Activated T-cell treated with anti-CD3 and anti-CD28 coated beads for 1 hour (primary cell): ENCODE measurements at places on chromosomes 11 and 22.

DNA sequence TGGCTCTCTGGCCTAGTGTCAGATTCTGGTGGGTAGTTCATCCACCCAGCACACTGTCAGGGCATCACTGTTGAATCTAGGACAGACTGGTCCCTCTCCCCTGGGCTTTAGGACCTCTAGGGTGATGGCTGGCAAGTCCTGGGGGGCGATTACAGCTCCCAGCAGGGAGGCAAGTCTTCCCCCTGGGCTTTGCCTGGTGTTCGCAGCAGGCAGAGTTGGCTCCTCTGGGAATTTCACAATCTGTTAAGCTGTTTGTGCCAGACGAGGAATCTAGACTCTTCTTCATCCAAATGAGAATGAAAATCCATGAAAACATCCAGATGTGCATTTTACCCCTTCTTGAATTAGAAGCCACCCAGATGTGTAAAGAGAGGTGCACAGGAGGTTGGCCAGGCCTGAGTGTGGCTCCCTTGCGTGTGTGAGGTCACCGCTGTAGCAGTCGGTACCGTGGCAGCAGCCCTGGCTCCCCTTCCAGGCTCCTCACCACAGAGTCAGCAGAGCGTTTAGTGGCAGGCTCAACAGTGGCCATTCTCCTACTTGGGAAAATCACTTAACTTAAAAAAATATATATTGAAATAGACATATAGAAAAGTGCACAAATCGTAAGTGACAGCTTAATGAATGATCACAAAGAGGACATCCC is 99.9 kb upstream of the TBCEL start:
- no peak for DNase-seq

GRCh38 chr11:1200611-1201191 is 22.2 kb upstream of the MUC5B start:
- DNase-seq, result no peak

GRCh38 chr11:76156971-76157427 is 49.3 kb downstream of the WNT11 start:
- no peak for DNase-seq

DNA sequence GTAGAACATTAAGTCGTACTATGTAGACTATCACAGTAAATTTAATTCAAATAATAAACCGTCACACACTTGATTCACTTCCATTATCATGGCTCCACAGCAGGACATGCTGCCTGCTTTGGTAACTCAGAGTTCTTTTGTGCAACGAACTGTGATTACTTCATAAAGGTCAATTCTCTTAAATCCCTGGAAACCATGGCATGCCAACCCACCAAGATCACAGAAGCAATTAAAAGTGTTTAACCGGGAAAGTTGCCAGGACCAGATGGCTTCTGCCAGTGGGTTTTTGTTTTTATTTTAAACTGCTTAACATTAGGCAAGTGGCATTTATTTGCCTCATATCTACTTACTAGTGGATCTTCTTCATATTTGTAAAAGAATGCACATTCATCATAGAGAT is 1162.1 kb downstream of the DLG2 start:
- DNase-seq, result no peak

GRCh38 chr11:44007481-44008087 is 40.2 kb upstream of the ACCSL start:
- no peak for DNase-seq

- DNase-seq, result no peak
Measured at GRCh38 chr11:7062534-7062933, 26.3 kb upstream of the RBMXL2 start.

DNA sequence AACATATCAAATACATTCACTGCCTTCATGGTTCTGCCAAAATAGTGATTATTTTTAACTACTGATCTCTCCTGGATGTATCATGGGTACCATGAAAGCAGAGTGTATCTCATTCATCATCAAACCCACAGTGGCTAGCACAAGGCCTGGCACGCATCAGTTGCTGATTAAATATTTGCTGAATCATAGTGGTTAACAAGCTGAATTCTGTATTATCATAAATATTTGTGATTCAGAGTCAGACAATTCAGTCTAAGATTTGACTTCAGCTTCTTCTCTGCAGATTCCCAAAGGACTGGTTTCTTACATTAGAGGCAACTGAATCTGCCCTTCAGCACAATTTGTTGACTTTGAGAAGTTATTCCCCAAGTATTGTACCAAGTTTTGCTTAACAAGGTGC is 715.8 kb upstream of the LRRC4C start:
- no peak for DNase-seq

GRCh38 chr11:67418476-67419281 is 3.2 kb downstream of the CARNS1 start:
- no peak for DNase-seq

DNA sequence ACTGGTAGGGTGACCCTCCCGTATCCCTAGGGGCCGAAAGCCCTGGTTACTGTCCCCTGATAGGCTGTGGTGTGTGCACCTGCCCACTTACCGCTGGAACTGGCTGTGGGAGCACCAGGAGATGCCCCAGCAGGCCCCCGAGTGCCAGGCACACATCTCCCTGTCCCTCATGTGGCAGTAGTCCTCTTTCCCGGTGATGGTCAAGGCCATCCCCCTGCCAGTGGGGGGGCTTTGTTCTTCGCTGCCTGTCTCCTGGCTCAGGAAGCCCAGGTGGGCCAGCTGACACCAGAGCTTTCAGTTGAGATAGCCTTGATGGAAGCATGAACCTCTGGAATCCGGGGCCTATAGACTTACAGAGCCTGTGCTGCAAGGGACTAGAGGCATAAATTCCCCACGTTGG is 100.5 kb downstream of the MPPED1 start:
- DNase-seq, result no peak

DNA sequence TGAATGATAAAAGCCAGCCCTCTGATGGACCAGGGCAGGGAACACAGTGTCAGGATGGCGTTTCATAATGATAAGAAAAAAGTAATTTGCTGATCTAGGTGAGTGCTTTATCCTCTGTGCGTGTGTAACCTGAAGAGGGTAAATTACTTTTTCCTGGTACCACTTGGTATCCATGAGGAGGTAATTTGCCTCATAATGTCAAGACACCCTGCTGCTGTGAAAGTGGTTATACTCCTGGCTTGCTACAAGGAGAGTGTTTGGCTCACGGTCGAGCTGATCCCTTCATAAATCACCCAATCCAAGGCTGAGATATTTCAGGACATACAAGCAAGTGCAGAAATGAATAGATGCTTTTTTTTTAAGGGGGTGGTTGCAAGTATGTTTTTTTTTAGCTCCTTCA is 207.2 kb upstream of the PGR start:
- DNase-seq, result no peak

DNA sequence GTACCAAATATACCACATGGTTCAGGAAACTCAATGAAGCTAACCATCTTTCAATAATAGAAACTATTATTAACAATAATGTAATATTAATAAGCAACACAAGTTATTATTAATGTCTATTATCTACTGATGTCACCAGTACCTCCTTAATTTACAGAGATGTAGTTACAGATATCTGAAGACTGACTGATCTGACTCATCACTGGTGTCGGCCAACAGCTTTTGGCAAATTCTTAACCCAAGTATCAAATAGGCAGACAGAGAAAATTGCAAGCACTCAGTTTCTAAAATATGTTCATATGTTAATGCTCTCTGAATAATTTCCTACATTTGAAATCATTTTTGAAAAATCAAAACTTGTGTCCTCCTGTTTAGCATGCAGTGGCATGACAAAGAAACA is 100.4 kb upstream of the DDI1 start:
- no peak for DNase-seq

DNA sequence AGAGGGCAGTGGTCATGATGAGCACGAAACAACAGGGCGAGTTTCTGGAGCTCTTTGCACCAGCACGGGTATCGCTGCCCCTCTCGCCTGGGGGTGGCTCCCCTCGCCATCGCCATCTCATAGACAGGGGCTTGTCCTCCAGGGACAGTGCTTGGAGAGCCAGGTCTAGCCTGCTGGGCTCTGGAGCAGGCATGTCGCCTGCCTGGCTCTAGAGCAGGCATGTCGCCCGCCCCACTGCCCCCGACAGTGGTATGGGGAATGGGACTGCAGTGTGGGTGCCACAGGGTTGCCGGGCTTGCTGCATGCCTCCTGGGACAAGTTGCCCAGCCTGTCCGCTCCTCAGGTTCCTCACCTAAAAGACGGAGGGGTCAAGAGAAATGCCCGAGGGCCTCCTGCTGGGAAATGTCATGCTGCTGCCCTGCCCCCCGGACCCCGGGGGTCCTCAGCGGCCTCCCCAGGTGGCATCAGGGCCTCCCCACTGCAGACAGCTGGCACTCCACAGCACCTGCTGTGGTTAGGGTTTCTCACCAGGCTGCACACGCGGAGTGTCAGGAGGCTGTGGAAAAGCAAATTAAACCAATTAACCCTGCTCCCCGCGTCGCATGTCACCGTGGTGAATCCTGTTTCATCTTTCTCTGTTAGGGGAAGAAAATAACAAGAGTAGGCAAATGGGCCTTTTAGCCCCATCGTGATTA is 403.0 kb downstream of the TBC1D22A start:
- DNase-seq, result no peak

GRCh38 chr22:50308597-50308935 is 1.1 kb upstream of the PLXNB2 start:
- no peak for DNase-seq

- no peak for DNase-seq
Measured at GRCh38 chr11:102807921-102808320, 10.0 kb upstream of the MMP1 start.

- no peak for DNase-seq
Measured at GRCh38 chr11:117089685-117090084, 8.5 kb downstream of the SIK3 start.

DNA sequence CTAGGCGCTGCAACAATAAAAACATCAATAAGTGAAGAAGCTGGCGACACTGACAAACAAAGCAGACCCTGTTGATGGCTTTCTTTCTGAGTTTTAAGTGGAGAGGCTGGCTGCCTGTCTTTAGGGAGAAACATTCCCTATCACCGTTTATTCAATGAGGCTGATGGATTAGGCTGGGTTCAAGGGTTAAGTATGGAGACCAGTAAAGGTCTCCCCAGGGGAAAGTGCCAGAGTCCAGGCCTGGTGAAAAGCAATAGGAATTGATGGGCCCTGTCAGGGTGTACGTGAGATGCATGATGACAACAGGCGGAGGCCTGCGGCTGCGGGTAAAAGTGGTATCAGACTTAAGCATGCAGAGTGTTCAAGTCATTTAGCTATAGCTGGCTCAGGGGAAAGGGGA is 102.6 kb downstream of the ALX4 start:
- DNase-seq, result no peak

DNA sequence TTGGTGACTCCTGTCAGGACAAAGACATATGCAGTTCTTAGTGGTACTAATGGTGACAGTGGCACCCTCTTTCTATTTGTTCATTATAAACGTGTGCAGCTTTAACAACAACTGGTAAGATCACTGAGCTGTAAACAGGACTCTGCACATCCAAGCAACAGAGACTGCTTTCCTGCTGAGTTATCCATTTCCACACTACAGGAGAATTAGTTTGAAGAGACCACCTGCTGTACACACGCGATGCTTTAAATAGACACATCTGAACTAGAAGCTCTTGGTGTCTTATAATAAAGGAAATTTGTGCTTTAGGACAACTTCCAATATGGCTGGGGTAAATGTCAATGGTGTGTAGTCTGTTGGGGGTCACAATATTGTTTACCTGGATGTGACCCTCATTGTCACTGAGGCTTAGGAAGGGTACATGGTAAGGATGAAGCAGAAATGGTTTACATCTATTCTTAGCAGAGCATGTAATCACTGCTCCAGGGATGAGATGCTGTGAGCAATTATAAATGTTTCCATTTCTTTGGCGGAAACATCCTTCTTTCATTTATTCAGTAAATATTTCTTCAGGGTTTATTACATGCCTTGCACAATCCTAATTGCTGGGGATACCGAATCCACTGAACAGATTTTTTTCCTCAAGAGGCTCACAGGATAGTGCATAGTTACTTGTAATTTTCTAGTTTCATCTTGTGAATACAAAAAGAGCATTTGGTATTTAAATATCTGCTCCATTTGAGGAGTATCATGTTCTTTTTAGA is 354.0 kb upstream of the CCDC90B start:
- no peak for DNase-seq

- DNase-seq, result no peak
Measured at GRCh38 chr11:278001-278951, at the start of gene NLRP6. TSS of gene NLRP6 (plus strand) at chr11:278407. CDS start at chr11:278570, 163 bp downstream.

DNA sequence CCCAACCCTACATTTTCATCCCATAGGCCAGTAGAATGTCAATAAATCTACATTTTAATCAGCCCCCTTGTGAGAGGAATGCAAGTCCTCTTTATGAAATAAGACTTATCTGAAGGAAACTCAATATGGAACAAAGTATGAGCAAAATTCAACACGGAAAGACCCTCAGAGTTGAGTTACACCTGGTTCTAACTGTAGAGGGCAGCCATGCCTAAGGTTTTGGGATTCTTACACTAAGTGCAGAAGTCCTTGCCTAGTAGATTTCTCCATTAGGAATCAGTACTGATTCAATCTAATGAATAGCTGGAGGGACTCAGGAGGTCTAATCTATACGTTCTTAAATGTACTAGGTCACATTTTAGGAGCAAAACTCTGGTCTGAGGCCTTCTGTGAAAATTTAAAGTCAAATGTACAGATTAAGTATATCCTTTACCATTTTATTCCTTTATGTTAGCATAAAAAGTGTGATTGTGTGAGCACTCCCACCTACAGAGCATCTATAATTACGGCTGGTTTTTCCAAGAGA is 904.5 kb downstream of the DLG2 start:
- no peak for DNase-seq

DNA sequence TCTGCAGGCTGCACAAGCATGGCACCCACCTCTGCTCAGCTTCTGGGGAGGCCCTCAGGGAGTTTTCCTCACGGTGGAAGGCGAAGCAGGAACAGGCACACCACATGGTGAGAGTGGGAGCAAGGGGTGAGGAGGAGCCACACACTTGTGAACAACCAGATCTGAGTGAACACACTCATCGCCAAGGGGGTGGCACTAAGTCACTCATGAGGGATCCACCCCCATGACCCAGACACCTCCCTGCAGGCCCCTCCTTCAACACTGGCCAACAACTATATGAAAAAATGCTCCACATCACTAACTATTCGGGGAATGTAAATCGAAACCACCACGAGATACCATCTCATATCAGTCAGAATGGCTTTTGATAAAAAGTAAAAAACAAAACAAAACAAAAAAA is 722 bp upstream of the KRTAP5-2 start:
- DNase-seq, result no peak

DNA sequence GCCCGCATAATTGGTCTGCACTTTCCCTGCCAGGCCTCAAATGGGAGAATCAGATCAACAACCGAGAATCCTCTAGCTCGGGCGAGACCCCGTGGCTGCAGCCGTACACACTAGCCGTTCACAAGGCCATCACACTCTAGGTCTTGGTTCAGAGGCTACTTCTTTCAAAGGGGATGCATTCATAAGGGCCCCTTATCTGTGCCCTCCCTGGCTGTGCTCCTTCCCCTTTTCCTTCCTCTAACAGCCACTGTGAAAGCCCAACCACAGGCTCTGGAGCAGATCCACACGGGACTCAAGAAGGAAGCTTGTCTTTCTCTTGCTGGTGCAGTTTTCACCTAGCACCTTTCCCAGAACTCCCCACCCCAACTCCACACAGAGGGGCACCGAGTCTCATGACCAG is 24.5 kb downstream of the SMIM38 start:
- no peak for DNase-seq

GRCh38 chr11:15865212-15865987 is 490.9 kb downstream of the SOX6 start:
- no peak for DNase-seq
